ENCODE measurements at places on chromosomes 4 and X.

DNA sequence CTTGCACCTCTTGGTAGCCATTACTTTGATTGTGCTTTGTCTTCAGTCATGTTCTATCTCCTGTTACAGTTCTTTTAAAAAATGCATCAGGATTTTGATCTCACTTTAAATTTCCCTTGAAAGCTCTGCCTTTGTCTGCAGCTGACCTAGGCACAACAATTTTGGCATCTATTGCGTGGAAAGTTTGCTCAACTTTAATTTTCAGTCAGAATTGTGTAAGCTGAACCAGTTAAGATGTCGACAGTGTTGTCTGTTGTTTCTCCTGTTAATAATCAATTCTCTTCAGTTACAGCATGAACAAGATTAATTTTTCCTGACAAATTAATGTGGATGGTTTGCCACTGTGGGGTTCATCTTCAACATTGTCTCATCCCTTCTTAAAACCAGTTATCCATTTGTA is 34.9 kb downstream of the TIGD2 start:
- DNase-seq: no peak

GRCh38 chr4:43560047-43560446 is 667.5 kb downstream of the GRXCR1 start:
- no peak for DNase-seq

DNA sequence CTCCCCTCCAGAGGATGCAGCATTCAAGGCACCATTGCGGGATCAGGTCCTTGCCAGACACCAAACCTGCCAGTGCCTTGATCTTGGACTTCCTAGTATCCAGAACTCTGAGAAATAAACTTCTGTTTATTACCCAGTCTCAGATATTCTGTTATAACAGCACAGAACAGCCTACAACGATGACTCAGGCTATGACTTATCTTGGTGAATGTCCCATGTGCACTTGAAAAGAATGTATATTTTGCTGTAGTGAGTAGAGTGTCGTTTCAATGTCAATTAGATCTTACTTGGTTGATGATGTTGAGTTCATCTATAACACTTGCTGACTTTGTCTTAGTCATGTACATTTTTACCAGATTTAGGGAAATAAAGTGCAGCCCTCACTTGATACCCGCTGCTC is 34.5 kb upstream of the PGRMC1 start:
- no peak for DNase-seq

DNA sequence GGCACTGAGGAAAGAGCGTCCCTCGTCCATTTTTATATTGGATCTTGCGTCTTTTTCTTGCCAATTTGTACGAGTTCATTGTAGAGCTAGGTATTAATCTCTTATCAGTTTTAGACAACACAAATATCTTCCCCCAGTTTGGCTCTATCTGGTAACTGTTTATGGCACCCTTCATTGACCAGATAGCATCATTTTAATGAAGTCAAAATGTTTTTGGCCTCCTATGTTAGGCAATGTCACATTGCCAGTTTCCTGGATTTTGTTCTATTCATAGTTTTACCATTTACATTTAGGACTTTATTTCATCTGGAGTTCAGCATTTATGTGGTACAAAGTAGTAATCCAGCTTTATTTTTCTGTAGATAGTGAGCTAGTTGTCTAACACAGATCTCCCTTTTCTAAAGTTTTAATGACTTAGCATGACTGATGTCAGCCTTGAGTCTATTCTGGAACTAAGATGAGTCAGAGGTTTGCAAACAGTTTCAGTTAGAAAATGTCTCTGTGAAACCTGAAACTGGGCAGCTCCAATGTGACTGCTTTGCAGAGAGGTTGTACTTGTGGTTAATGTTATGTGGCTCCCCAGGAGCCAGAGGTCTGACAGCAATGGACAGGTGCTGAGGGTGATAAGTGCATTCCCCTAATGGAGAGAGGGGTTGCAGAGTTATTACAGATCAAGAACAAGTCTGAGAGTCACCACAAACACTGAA is 5.3 kb upstream of the STBD1 start:
- no peak for DNase-seq

DNA sequence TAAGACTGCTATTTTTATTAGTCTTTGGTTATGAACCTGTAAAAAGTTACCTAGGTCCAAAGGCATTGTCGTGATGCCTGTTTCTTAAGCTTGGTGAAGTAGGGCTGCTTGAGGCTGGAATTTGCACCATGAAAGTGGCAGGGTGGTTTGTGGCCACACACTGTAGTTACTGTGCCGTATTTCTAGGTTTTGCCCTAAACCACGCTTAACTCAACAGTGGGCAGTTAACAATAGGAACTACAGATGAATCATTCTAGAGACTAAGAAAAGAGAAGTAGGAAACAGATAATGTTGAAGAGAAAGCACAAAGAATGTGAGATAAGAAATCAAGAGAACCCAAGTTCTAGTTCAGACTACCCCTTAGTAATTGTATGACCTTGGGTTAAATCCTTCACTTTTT is 11.5 kb downstream of the ETNPPL start:
- DNase-seq: no peak

DNA sequence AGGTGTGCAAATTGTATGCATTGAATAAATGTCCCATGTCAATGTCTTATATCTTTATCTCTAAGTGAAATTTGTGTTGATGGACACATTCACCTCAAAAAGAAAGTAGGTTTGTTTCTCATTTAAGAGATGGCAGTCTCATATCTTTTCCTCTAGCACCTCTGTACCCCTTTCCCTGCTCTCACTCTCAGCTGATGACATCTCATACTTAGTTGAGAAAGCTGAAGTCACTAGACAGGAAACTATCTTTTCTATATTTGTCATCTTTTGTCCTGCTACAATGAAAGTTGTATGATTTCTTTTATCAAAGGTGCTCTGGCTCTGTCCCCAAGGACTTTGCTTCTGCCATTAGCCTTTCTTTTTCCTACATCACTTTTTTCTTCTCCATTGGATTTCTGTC is 84.0 kb upstream of the GRPR start:
- DNase-seq: no peak

DNA sequence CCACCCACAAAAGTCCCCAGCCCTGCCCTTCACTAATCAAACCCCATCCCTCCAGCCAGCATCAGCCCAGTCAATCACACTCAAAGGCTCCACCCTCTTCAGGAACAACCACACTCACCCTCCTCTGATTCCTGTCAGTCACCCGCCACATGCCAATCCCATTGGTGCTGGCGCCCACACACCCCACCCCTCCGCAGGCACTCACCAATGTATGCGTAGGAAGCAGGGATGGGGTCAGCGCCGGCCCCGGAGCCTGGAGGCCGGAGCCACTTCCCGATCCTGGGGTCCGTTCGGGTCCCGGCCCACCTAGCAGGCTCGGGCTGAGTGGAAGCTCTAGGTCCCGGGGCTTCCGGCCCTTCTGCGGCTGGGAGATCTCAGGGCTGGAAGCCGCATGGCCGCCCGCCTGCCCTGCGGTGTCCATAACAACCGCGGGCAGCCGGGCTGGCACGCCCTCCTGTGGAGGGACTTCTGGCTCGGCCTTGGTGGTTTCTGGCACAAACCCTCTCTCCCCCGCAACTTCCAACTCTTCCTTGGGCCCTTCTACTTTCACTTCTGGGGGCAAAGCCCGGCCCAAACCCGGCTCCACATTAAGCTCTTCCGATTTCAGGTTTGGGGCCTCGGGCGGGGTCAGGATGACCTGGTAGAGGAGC is 7.9 kb upstream of the CFP start:
- DNase-seq: peak; percentile 50

DNA sequence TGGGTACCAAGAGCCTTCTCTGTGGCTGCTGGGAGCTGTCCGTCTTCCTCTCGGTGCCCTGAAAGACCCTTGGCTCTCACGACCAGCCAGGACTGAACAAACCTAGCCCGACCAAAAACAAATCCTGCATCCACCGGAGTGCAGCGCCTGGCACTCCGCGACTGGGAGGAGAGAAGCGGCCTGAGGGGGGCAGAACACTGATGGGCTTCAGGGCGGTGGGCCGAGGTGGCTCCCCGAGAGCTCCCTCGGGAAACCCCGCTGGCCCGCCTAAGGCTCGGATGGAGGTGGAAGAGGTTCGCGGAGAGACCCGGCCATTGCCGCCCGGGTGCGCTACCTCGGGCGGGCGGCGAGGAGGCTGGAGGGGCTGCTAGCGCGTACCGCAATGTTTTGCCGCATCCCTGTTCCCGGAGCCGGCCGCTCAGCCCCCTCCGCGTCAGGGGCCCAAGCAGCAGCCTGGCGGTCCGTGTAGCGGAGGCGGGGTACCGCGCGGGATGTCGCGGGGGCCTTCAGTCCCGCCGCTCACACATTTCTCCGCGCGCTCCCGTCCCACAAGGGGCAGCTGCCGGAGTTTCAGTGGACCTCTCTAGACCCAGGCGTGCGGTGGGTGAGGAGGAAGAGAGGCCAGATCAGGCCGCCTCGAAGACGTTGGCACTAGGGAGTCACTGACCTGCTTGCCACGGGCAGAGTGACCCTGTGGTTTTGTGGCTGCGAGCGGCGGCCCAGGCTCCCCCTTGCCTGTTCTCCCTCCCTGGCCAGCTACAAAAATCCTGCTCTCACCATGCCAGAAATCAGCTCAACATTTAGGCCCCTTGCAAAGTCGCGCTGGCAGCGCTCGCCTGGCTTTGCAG is 2.2 kb downstream of the SLITRK4 start:
- no peak for DNase-seq

DNA sequence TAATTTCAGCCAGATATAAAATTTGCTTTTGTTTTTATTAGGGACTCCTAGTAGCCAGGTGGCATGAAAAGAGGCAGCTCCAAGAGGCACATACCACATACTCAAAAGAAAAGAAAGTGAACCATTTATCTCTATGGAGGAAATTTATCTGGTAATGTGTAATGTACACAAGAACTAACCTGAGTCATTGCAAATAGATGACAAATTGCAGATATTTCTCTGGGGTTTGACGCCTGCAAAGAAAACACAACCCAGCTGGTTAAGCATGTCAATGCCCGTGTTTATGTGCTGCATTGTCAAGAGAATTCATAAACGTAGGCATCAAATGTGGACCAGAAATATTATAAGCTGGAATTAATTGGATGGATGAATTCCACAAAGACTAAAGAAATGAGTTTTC is 46.9 kb upstream of the PHKA2 start:
- DNase-seq: no peak

- no peak for DNase-seq
Observed at GRCh38 chr4:55326629-55327028, 19.4 kb upstream of the SRD5A3 start.

- DNase-seq: no peak
Observed at GRCh38 chr4:183808097-183808456, 97.0 kb upstream of the STOX2 start.

GRCh38 chrX:123728016-123728415 is 4.8 kb downstream of the THOC2 start:
- DNase-seq: no peak

All from CD4-positive, alpha-beta T cell treated with Interleukin-10 for 1 hour (primary cell).